Neural crest cell (in vitro differentiated cells): ENCODE measurements at places on chromosomes 3 and 15.

DNA sequence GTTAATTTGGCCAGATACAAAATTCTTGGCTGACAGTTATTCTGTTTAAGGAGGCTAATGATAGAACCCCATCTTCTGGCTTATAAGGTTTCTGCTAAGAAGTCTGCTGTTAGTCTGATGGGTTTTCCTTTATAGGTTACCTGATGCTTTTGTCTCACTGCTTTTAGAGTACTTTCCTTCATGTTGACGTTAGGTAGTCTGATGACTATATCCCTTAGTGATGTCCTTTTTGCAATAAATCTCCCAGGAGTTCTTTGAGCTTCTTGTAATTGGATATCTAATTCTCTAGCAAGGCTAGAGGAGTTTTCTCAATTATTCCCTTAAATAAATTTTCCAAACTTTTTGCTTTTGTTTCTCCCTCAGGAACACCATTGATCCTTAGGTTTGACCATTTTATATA lies 114.1 kb upstream of the CDIN1 start:
- no peak for DNase-seq

- DNase-seq: no peak
These were observed 11.0 kb upstream of the FBLN2 start for GRCh38 chr3:13537909-13538296.

GRCh38 chr3:117669774-117670173 lies 960.2 kb downstream of the TUSC7 start:
- DNase-seq: no peak

- DNase-seq: no peak
These were observed 54.9 kb downstream of the TGFBR2 start for GRCh38 chr3:30661098-30661873.

GRCh38 chr3:125357032-125357658 lies 18.0 kb downstream of the ZNF148 start:
- DNase-seq: no peak

DNA sequence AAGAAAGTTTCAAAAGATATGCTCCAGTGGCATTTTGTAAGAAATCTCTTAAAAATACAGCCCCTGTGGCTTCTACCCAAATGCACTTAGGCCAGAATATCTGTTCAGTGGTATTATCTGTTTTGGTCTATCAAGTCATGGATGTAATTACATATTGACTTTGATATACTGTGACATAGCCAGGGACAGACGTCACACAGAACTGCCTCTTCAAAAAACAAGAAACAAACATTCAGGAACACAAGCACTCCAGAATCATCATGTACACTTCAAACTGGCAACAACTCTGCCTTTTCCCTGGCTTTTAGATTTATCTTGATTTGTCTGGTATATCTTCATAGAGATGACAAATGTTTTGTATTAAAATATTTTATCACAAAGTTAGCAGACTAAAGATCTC lies 240.3 kb downstream of the IL5RA start:
- no peak for DNase-seq

DNA sequence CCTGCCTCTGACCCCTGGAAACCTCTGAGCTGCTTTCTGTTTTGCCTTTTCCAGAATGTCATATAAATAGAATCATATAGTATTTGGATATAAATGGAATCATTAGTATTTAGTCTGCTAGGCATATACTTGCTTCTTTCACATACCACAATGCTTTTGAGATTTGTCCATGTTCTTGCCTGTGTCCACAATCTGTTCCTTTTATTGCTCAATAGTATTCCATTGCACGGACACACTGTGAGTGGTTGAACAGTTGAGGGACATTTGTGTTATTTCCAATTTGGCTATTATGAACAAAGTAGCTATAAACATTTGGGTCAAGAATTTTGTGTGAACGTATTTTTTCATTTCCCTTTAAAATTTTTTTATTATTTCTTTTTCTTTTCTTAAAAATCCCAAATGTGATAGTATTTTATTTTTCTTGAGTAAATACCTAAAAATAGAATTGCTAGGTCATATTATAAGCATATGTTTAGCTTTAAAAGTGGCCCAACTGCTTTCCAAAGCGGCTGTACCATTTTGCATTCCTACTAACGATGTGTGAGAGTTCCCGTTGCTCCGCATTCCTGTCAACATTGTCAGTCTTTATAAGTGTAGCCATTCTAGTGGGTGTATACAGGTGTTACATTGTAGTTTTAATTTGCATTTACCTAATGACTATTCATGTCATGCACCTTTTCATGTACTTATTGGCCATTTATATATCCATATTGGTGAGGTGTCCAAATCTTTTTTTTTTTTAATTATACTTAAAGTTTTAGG lies 26.5 kb downstream of the WDR53 start:
- DNase-seq: no peak

- no peak for DNase-seq
These were observed 223.0 kb downstream of the TBL1XR1 start for GRCh38 chr3:176974279-176974678.

DNA sequence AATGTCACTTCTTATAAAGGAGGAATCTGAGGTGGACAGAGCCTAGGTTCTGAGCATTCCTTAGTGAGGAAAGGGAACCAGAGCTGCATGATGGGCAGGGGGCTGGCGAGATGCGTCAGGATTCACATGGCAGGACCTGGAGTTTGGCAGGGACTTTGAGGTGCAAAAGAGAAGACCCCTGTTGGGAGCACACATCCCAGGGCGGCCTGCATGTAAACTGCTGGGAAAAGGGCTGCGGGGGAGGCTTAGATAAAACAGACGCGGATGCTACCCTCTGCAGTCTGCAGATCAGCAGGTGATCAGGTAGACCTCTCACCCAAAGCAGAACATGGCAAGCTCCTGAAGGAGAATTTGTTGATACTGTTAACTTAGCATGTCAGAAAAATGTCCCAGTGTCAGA lies 168.4 kb downstream of the VGLL4 start:
- no peak for DNase-seq

DNA sequence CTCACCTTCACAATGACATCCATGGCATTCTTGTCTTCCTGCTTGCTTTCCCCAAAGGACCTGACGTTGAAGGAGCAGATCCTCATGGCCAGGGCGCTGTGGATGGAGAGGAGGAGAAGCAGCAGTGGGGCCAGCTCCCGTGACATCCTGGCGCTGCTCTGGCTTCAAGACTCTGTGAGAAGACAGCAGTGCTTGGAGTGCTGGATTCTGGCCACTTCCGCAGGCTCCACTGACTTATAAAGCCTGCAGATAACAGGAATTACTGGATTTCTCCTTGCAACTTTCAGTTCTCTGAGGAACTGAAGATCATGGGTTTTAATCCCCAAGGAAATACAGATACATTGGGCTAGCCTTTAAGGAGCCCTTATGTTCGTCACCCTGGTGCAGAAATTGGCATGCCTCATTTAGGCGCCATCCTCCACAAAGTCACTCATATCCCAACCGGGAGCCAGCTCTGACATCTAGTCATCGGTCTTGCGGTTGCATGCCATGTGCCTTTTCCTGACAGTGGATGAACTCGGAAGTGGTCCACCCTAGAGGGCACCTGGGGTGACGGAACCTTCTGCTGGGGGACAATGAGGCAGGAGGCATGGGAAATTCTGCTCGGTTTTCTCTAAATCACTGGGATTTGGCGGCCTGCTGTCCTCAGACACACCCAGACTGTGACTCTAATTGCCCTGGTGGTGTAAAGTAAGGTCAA lies at the start of gene DNASE1L3:
TSS of gene DNASE1L3 (minus strand) at position 212 of the 700 bp plus-strand sequence. CDS start at position 146, 66 bp downstream.
- DNase-seq: no peak

DNA sequence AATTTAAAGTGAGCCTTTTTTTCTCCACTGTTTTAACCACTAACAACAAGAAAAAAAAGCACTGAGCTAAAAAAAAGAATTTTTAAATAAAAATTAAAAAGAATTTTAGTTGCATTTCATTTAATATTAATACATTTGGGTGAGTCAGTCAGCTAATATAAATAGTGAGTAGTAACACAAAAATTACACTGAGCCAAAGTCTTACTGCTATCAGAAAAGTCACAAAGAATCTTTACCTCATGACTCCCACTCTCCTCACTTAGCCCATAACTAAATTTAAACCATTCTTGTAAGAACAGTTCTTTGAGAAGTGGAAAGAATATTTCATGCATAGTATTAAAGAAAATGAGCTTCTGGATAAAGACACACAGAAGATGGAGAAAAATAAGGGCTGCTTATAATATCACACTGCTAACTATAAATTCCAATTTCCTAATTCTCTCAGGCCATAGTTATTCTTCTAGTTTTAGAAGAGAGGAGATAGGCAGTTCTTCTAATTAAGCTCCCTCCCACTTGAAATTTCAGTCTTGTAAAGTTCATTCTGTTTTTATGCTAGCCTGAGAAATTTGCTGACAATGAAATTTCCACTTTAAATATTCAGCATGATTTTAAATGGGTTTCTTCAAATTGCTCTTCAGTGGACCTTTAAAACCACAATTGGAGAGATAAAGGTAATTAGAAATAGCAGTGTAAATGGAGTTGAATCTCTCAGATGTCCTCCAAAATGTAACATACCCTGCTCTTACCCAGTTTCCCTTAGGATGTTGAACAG lies 17.6 kb downstream of the SHQ1 start:
- DNase-seq: no peak

GRCh38 chr15:81309647-81310450 lies 14.1 kb downstream of the STARD5 start:
- no peak for DNase-seq
